Thyroid gland (tissue), 4 donors: ENCODE measurements at places on chromosomes 5 and 9. TPM values are rescaled to one million over a fixed set of nuclear protein-coding genes. Genes with fewer than 3 reads are reported as not detected.

Gene BHMT
- total RNA-seq: 1.2 TPM

Gene GRM6
- not detected for total RNA-seq

Gene EGR1
- 72.3 TPM for total RNA-seq

Gene C8G
- total RNA-seq: 1.8 TPM

Gene IFNA21
- total RNA-seq: not detected

Gene IL5
- not detected for total RNA-seq

Gene TLE1
- 60.1 TPM for total RNA-seq

Gene ZNF622
- total RNA-seq: 30.4 TPM

Gene ANKRD31
- total RNA-seq: 0.24 TPM

Gene ARSK
- total RNA-seq: 7.8 TPM

Gene KDM3B
- 64.8 TPM for total RNA-seq

Gene TAF11L10
- not detected for total RNA-seq

Gene GARIN3
- not detected for total RNA-seq

Gene SPAAR
- total RNA-seq: 2.1 TPM

Gene FANCG
- total RNA-seq: 13.8 TPM

Gene FCN1
- total RNA-seq: 0.10 TPM

Gene EPB41L4A
- total RNA-seq: 44.2 TPM

Gene ANKDD1B
- not detected for total RNA-seq

Gene MUSK
- total RNA-seq: 0.42 TPM

Gene CDKN2AIPNL
- 27.9 TPM for total RNA-seq

Gene SPACA9
- 18.5 TPM for total RNA-seq

Gene SLC6A19
- total RNA-seq: not detected

Gene PHF24
- 2.1 TPM for total RNA-seq

Gene FAM151B
- 5.2 TPM for total RNA-seq

Gene MCTP1
- total RNA-seq: 28.6 TPM

Gene FBP2
- not detected for total RNA-seq

Gene CDH9
- total RNA-seq: not detected
